ENCODE measurements at places on chromosomes 12 and 14.

- DNase-seq = no peak
Observed at GRCh38 chr14:63286071-63286470, 32.7 kb downstream of the GPHB5 start.

- DNase-seq = no peak
Observed at GRCh38 chr12:31035967-31036665, 37.5 kb upstream of the DDX11 start.

GRCh38 chr14:61322799-61323290 is 1.5 kb downstream of the PRKCH start:
- no peak for DNase-seq

GRCh38 chr14:97180304-97181200 is 383.4 kb downstream of the VRK1 start:
- no peak for DNase-seq

DNA sequence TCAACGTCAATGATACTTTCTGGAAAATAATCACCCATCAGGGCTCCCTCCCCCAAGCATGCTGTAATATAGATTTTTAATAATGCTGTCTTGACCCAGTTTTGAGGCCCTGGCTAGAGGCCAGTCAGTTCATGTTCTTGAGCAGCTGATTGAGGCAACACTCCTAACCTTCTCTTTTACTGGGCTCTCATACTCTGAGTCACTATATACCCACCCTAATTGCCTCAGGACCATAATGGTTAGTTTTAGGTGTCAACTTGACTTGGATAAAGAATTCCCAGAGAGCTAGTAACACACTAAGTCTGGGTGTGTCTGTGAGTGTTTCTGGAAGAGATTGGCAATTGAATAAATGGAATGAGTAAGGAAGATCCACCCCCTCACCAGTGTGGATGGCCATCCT is 527.0 kb upstream of the ATP2B1 start:
- DNase-seq = no peak

DNA sequence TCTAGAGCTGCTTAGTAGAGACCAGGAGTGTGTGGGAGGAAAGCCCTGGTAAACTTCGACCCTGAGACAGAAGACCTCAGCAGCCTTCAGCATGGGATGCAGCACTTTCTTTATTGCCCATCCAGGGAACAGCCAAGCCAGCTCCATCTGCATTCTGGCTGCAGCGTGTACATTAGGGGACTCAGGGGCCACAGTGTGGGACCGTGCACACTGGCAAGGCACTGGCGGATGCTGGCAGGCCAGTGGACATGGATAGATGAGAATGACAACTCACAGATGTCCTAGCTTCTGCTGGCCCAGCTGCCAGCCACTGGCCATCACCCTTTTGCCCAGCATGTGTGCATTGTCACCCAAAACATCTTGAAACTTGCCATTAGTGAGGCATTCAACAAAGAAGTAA is 12.5 kb downstream of the PLD4 start:
- no peak for DNase-seq

DNA sequence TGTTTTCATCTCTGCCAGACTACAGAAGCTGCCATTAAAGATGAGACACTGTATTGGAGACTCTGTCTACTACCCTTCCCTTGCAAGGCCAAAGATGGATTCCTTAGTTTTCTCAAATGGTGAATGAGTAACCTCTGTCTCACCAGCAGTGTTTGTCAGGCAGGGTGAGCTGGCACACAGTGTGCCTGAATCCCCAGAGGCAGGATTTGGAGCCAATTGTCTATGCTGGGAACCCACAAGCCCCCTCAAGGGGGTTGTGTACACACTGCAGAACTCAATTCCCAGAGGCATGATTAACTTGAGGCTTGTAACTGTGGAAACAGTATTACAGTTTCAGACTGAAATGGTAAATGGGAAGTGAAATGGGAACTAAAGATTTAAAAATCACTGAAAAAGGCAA is 136.8 kb upstream of the PTPRB start:
- DNase-seq = no peak

DNA sequence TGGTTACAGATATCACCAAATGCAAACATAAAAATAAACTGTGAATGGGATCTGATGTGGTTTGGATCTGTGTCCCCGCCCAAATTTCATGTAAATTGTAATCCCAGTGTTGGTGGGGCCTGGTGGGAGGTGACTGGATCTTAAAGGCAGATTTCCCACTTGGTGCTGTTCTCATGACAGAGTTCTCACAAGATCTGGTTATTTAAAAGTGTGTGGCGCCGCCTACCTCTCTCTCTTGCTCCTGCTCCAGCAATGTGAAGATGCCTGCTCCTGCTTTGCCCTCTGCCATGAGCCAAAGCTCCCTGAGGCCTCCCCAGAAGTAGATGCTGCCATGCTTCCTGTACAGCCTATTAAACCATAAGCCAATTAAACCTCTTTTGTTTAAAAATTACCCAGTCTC is 47.8 kb downstream of the SLC25A21 start:
- DNase-seq = no peak

DNA sequence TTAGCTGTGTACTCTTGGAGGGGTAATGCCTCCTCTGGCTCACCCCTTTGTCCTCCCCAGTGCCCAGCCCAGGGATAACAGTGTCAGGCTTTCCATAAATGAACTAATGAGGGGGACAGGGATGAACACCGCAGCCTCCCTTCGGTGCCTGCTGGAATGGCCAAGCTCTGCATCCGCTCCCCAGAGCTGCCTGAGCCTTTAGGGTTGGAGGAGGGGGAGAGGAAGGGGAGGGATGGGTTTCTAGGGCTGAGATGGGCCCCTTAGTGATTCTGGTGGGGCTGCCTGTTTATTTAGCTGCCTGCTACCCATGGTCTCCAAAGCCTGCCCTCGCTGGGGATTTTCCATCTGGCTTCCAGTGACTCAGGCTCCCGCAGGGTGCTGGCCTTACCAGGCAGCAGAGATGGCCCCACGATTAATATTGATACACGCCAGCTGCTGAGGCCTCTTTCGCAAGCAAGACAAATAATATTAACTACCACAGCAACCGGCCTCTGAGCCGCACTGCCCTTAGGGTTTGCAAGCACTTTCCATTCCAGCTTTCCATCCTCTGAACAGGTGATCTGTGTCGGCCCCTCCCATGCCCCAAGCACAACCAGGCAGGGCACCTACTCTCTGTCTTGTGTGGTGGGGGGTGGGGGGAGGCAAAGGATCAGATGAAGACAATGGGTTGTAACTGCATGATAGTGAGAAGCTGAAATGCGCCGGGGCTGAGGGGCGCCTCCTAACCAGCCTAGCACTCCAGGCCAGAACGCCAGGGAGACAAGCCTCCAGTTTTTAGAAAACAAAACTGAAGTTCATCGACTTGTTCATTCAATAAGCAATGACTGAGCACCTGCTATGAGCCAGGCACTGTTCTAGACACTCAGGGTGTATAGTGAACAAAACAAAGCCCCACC is 56.7 kb downstream of the C14orf132 start:
- no peak for DNase-seq

DNA sequence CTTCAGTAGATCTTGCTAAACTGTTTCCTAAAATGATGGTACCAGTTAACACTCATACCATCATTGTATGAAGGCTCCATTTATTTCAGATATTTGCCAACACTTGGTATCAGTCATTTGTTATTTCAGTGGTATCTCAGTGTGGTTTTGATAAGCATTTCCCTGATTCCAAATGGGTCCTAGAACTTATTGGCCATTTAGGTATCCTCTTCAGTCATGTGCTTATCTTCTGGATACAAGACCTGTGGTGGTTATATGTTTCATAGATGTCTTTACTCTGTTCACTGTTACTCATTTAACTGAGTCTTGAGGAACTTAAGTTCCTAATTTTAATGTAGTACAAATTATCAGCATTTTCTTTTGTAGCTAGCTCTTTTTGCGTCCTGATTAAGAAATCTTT is 13.5 kb downstream of the SINHCAF start:
- DNase-seq = no peak

GRCh38 chr12:3313066-3313465 is 177.9 kb upstream of the PRMT8 start:
- DNase-seq = no peak

DNA sequence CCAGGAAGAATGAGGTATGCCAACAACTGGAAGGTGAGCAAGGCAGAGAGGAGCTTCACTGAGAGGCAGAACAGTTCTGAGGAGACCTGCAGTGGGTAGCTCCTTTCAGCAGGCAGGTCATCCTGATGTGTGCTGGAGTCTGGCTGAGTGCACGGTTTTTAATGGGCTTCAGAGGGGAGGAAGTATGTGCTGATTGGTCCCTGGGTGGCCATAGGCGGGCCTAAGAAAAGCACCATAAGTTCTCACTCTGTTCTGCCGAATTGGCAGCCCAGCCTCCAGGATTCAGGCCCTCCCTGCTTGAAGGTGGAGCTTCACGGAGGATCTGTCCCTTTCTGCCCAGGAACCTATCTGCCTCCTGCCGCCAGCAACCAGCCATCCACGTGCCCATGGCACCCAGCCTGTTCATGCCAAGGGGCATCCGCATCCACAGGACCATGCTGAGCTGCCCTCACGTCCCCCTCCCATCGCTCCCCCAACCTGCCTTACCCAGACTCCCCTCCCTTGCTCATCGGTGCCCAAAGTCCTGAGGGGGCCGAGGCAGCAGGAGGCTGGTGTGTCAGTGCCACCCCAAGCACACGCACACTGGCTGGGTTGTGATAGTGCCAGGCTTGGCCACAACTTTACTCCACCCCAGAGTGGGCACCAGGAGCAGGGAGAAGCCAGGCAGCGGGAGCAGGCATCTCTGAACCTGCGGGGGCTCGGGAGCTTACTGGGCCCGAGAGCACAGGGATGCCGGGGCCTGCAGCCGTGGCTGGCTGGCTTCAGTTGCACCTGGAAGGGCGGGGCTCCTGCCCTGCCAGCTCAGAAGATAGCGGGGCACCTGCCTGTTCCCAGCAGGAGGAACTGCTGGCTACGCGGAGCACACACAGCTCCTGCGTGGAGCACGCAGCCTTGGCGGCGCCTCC is 608.4 kb upstream of the FOXG1 start:
- DNase-seq = peak; percentile 53

GRCh38 chr12:4375449-4375848 is 4.1 kb downstream of the FGF23 start:
- no peak for DNase-seq

- DNase-seq = no peak
Observed at GRCh38 chr12:116456330-116457082, 102.7 kb upstream of the MAP1LC3B2 start.

GRCh38 chr14:99654235-99654985 is 9.5 kb downstream of the HHIPL1 start:
- DNase-seq = peak; percentile 79

DNA sequence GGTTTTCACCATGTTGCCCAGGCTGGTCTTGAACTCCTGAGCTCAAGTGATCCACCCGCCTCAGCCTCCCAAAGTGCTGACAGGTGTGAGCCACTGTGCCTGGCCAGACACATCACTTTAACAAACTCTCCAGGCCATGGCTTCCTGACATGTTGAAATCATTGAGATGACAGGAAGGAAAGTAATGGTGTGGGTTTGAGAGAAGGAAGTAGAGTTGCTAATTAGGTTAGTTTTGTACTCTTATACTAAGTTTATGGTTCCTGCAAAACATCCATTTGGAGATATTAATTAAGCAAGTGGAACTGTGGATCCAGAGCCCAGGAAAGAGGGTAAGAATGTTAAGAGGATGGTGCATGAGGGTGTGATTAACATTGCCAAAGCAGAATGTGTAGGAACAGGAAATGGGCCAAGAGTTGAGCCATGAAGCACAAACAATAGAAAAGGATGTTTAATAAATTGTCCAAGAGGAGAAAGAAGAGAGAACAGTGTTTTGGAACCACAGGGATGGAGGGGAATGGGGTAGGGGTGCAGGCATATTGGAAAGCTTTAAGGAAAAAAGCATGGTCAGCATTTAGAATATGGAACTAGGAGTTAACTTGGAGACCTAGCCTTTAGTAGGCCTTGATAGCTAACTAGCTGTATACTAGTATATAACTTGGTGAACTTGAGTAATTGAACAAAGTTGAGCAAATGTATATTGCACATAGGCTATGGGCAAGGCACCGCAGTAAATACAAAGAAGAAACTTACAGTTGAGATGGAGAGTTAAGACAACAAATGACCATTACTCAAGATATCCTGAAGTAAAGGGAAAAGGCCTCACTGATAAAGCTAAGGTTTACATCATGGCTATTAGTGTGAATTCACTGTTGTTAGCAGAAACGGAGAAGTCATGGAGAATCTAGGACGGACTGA is 91.3 kb upstream of the DNM1L start:
- no peak for DNase-seq

- DNase-seq = no peak
Observed at GRCh38 chr12:89663577-89664357, 44.9 kb downstream of the ATP2B1 start.

- no peak for DNase-seq
Observed at GRCh38 chr12:109393437-109394345, 46.0 kb downstream of the MYO1H start.

- DNase-seq = no peak
Observed at GRCh38 chr14:85060121-85060520, 469.8 kb upstream of the FLRT2 start.

GRCh38 chr12:4272424-4273272 is 914 bp upstream of the CCND2 start:
- peak; percentile 77 for DNase-seq

DNA sequence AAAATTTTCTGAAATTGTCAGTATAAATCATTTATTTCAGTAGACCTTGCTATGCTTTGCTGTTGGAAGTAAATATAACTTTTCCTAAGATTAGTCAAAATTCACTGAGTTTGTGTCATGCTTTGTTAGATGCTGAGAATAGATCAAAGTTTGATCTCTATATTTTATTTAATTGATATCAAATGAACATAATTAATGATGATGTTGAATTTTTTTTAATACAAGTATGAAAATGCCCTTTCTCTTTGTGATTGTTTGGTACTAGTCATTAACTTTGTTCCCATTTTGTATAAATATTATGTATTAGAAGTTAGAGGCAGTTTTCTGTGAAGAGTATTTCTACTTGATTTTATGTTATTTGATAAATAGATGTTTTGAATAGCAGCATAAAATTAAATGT is 45.7 kb downstream of the CCDC91 start:
- no peak for DNase-seq

DNA sequence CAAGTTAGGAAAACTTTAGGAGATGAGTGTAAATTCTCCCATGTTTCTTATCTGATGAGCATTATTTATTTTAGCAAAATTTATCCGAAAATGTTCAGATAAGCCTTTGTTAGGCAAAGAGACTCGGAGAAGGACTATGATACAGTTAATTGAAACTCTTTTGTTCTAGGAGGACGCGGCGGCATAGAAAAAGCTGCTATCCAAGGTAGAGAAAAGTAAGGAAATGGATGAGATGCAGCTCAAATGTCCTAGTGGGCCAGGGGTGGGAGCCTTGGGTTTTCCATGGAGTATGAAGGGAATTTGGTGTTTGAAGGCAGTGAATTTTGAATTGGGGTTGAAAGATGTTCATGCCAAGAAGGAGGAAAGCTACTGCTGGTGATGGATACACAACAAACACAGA is 1504.5 kb downstream of the AACS start:
- no peak for DNase-seq

Measured in Right ventricle myocardium inferior (tissue), 1 donor.